ENCODE measurements at places on chromosomes 1 and 21.

- no peak for DNase-seq
Measured at GRCh38 chr1:245516284-245516759, 361.5 kb downstream of the KIF26B start.

GRCh38 chr1:229258031-229258756 lies 12.7 kb upstream of the RAB4A start:
- DNase-seq = peak; percentile 34

- DNase-seq = no peak
Measured at GRCh38 chr1:1239614-1240347, 6.7 kb downstream of the C1QTNF12 start.

GRCh38 chr1:237394281-237394680 lies 352.3 kb downstream of the RYR2 start:
- no peak for DNase-seq

DNA sequence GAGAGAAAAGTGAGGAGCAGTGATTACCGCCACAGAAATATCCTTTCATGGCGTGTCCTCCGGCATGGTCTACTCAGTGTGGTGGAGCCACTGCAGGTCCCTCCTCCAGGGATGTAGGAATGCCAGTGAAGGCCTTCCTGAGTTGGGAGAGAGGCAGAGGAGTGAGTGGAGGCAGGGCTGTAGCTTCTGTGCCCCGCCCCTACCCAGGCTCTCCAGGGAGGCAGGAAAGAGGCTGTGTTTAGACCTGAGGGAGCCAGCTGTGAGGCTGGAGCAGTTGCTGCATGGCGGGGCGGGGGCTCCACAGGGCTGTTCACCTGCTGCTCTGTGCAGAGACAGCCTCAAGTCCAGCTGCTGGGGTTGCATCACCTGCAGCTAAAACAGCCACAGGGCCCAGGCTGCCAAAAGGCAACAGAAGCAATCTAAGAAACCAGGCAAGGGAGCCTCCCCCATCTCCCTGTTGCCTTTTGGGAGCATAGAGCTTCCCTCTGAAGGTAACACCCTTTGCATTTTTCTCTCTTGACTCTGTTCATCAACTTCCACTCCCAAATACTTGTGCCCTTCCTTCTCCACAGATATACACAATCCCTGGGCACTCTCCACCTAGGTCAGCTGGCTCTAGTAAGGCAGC lies 801 bp upstream of the ANXA9 start:
- no peak for DNase-seq

DNA sequence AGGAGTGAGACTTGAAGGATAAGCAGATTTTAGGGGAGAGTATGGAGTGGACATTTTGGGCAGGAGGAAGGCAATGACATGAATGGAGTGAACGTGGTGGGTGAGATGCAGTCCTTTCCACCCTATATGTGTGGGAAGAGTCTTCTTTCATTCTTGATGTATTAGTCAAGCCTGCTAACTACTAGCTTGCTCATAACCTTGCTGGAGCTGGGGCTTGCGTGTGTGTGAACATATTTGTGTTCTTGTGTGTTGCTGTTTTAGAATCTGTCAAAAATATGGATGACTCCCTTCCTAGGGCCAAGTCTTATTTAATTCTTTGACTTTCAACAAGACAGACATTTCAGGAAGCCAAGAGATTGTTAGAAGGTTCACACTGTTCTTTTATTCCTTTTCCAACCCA lies 132.7 kb downstream of the UCK2 start:
- no peak for DNase-seq

DNA sequence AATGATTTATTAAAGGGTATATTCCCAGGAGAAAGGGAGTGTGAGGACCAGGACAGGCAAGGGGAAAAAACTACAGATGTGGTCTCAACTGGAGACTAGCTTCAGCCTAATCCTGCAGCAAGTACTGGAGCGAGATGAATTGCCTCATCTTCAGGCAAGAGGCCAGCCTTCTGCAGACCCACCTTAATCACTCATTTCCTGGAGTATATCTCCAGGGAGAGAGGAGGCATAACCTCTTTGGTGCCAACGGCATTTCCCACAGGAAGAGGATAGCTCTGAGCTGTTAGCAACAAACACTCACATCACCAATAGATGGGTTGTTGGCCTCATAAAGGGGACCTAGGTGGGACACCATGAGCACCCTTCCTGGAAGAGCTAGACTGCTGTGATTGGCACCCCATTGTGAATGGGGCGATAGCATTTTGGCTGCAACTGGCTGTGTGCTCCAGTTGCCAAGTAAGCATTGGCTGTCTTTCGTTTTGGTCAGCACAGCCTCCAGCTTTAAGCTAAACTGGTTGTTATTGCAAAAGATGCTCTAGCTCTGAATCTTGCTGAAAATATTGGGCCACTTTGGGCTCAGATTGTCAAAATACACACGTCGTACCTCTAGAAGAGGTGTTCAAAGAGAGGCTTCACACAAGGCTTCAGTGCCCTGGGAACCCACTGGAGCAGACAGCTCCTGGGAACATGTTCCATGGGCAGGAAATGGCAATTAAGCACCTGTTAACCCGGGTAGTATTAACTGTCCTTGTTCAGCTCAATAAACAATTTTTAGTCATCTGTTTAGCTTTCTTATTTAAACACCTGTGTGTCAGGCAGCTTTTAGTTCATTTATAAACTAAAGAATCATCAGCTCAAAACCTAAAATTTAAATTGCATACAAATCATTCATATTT lies 314.8 kb upstream of the C1orf87 start:
- no peak for DNase-seq

DNA sequence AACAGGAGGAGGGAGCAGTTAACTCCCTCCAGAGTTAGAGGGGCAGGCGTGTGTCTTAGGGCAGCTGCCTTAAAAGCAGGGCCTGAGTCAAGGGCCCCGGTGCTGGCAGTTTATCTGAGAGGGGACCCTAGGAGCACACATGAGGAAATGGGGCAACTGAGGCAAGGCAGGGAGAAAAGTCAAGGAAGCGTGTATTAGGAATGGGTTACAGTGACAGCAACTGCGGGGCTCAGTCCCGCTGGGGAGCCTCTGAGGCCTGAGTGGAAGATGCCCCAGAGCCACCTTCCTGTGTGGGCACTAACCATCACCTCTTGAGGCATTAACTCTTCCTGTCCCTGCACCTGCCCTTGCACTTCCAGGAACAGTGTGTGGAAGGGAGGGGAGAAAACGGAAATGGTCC lies 276.3 kb downstream of the MATN1 start:
- no peak for DNase-seq

GRCh38 chr1:158196461-158196860 lies 15.8 kb downstream of the CD1D start:
- no peak for DNase-seq

GRCh38 chr1:33384040-33384812 lies 46.7 kb downstream of the PHC2 start:
- no peak for DNase-seq

DNA sequence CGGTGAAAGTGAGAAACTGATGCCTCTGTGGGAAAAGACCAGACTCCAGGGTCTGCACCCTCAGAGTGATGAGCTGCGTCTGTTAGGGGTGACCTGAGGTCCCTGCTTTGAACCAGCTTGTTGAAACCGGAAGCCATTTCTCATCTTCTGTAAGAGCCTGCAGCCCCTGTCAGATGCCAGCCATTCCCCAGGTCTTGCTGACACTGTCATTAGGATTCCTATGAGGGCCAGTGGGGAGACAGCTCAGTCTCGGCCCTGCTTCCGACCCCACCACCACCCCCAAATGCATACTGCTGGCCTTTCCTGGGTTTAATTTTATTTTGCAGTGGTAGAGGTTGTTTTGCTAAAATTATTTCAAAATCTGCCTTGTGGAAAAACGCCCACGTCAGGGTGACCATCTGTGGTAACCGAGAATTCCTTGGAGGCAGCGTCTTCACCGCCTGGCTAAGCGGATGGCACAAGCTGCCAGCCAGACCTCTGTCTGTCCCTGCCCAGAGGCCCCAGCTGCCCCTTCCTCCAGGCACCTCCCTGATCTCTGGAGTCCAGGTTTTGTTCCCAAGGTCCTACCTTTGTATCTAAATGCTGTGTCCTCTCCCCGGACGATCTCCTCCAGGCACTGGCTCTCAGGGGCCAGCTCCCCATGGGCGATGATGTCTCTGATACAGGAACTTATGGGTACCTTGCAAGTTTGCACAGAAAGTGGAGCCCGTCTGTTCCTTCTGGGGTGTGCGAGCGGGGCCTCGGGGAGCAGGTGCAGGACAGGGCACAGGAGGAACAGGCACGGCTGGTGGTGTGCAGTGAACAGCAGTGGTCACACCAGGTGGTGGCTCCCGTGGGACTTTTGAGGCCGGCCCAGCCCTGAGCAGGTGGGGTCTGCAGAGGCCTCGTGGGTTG lies 49.9 kb downstream of the PRKCZ start:
- no peak for DNase-seq

DNA sequence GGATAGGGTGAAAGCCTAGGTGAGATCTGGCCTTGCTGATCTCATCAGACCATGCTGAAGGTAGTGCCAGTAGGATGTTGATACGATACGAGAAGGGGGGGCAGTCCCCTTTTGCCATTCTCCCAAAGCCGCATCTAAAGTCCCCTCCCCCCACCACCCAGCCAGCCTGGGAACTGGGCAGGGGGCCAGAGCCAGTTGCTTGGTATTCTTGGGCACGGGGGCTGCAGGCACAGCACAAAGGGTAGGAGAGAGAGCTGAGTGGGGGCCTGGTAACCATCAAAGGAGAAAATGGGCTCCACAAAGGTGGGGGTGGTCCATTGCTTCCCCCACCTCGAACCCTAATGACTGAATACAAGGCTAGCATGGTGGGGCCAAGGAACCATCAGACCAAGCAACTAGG lies 5.4 kb downstream of the PEA15 start:
- no peak for DNase-seq

Data from GM19239 (cell line).